Small intestine (tissue), 16 donors: ENCODE measurements at places on chromosomes 1 and 21. TPM values are rescaled to one million over a fixed set of nuclear protein-coding genes. Genes with fewer than 3 reads are reported as not detected.

DNA sequence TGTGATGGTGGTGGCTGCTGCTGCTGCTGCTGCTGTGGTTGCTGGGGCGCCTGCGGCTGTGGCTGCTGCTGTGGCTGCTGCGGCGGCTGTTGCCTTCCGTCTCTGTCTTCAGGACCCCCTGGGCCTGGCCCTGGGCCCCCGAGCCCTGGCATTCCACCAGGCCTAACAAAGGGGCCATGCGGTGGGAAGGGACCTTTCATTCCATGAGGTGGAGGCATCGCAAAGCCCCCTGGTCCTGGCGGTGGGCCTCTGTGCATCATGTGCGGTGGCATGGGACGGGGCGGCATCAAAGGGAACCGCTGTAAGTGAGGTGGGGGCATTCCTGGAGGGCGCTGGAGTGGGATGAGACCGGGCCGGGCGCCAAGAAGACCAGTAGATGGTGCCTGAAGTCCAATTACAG lies 12.4 kb downstream of the SOD1 start:
- DNase-seq, result no peak

- DNase-seq, result no peak
Observed at GRCh38 chr1:53327182-53327913, 522 bp downstream of the LRP8 start.

DNA sequence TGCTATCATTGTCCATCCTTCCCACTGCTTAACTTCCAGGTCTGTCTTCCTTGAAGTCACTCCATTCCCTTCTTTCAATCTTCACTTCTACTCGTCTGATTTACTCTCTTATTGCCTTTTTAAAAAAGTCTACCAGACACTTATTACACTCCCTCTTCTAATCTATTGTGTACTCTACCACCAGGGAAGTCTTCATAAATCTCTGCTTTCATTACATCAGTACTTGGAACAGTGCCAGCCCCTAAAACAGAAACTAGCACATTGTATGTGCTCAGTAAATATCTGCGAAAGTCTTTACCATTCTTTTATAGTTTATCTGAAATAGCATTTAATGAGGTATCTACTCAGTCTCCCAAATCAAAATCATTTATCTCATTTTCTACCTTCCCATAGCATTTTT lies 236.4 kb downstream of the USH2A start:
- DNase-seq, result peak; percentile 5

DNA sequence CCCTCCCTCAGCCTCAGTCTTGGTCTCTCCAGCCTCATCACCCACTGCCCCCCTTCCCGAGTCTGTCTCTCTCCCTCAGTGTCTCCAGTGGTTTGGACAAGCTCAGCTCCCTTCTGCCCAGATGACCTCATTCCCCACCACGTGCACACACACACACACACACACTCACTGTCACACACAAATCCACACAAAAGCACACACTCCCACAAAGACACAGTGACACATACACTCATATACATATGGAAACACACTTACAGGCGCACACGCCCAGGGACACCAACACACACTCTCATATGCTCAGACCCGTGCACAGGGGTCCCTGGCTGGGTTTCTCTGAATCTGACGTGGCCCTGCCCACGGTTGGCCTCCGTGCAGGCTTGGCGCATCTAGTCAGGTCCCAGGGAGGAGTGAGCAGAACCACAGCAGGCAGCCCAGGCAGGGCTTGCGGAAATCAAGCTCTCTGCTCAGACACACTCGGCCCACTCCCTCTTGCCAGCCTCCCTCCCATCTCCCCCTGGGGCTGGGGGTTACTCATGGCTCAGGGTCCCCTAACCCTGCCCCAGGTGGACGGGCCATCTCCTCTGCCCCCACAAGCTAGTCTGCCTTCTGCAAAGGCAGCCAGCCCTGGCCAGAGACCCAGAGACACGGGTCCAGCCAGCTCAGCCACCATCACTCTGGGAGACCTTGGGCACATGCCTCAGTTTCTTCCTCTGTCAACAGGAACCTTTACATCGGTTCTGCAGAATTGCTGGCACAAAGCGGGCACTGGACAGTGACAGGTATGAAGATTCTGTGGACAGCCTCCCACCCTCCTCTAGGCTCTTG lies 38.5 kb upstream of the FAM131C start:
- no peak for DNase-seq

DNA sequence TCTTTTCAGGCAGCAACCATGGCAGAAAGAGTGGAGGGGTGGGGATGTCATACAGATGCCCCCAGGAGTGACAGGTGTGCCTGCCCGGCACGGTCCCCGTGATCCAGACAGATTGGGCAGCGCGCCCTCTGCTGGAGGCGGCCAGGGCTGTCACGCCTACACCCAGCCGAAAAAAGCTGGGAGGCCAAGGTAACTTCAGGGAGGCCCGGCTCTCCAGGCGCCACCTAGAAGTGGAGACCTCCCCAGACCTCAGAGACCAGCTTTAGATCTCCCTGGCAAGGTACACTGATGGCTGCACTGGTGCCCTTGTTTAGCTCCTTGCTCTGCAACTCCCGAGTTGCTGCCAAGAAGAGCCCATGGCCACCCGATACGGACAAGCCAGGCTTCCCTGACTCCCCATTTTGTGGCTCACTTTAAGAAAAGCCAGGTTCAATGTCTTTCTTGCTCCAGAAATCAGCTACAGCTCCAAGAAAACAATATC lies 6.6 kb downstream of the GOLT1A start:
- DNase-seq, result peak; percentile 56

- peak; percentile 61 for DNase-seq
Observed at GRCh38 chr1:93579891-93580290, 101.7 kb downstream of the BCAR3 start.

DNA sequence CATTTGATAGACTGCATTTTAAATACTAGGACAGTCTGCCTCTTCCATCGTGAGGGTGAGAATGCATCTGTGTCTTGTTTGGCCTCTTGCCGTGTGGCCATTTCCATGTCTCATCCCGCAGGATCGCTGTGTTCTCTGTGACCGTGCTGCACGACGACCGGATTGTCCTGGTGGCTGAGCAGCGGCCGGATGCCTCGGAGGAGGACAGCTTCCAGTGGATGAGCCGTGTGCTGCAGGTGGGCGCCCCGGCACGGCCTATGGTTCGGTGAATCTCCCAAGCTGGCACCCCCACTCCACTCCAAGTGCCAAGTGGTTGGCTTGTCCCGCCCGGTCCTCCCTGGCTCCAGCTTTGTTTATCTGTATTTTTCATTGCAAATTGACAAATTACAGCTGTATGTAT lies 55.2 kb downstream of the S100B start:
- no peak for DNase-seq

DNA sequence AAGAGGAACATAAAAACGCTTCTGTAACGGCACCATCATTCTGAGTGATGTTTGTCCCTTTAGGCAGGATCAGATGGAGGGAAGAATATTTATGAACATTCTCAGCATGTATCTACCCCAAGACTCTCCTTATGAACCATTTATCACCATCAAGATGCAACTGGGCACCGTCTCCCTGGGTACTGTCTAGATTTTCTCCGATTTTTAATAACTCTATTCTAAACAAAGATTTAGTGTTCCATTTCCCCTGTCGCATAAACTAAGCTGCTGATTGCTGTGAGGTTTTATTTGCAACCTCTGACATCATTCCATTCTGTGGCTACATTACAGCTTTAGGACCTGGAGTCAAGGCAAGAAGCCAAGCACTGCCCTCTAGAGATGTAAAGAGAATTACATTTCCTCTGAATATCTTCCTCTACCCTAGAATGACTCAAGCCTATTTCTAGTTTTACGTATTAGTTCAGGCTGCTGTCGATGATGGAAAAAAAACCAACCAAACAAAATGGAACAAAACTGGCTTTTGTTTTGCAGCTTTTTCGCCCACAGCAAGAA lies 130.1 kb upstream of the MAP1LC3C start:
- DNase-seq, result no peak

DNA sequence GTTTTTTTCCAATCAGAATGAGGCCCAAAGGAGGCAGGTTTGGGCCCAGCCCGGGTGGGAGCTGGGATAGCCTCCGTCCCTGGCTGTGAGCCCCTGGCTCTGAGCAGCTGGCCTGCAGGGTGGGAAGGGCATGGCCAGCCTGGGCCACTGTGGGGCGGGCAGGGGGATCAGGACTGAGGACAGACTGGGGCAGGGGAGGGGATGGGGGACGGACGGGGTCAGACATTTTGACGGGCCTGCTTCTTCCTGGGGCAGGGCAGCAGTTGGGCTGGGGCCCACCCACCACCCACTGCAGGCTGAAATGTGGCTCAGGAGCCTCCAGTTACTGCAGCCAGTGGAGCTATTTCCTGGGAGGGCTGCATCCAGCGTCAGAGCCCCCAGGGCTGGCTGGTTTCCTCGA lies 2.5 kb upstream of the SLC6A9 start:
- no peak for DNase-seq

- DNase-seq, result no peak
Observed at GRCh38 chr1:231187571-231187970, 25.7 kb downstream of the TRIM67 start.

DNA sequence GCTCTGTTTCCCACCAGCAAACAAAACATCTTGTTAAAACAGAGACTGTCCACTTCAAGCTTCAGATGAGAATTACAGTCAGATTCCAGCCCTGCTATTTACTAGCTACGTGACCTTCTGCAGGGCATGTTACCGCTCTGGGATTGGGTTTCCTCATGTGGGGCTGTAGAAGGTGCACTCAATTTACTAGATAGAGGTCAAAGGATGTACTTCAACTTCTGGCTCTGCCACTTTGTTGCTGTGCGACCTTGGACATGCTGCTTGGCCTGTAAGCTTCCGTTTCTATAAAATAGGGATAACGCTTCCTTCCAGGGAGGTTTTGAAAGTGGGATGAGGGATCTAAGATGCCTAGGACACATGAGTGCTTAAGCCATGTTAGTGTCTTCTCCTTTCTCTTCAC lies 46.0 kb upstream of the LRIG2 start:
- DNase-seq, result no peak

GRCh38 chr21:28339403-28339802 lies 653.3 kb downstream of the LTN1 start:
- DNase-seq, result no peak

GRCh38 chr1:61294930-61295329 lies 212.6 kb downstream of the NFIA start:
- no peak for DNase-seq

DNA sequence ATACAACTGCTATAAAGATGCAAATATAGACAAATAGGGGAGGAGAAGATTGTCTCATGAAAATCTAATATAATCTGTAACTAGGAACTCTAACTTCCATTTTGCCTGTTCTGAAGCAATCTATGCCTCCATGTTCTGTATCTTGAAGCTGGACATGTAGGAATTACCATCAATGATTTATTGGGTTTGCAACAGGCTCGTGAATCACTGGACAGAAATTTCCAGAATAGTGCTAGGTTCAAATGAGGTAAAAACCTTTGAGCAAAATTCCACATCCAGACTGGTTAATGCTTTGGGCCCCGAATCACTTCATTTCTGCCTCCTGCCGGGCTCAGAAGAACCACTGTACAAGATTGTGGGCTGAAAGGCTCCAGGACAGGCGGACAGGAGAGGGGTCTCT lies 110.7 kb upstream of the CTTNBP2NL start:
- no peak for DNase-seq

- no peak for DNase-seq
Observed at GRCh38 chr1:54807756-54808155, 6.6 kb upstream of the TTC22 start.

DNA sequence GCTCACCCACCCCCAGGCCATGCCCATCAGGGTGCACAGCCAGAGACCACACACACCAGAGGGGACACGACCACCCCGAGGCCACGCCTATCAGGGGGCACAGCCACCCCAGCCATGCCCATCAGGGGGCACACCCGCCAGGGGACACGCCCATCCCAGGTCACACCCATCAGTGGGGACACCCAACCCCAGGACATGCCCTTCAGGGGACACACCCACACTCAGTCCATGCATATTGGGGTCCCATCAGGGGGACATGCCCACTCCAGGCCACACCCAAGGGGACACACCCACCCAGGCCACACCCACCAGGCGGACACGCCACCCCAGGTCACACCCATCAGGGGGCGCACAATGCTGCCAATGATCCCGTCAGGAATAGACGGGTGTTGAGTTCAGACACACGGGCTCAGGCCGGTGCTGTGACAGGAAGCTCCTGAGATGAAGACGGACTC lies 20.7 kb downstream of the MCM3AP start:
- DNase-seq, result no peak

DNA sequence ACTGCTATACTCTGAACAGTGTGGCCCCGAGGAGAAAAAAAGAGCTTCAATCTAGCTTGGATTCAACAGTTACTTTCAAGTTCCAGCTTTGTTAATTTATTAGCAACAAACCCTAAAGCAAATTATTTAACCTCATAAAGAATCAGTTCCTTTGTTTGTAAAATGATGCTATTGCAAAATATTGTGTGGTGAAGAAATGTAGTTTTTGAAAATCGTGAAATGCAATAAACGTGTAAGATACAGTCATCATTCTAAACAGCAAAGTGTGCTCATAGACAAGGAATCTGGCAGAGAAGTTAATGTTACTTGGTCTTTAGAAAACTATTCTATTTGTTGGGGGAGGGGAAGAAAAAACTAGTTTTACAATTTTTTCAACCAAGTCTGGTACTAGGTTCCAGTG lies 297.6 kb upstream of the ADGRL4 start:
- no peak for DNase-seq

GRCh38 chr1:10736634-10737586 lies 59.5 kb downstream of the CASZ1 start:
- DNase-seq, result no peak

DNA sequence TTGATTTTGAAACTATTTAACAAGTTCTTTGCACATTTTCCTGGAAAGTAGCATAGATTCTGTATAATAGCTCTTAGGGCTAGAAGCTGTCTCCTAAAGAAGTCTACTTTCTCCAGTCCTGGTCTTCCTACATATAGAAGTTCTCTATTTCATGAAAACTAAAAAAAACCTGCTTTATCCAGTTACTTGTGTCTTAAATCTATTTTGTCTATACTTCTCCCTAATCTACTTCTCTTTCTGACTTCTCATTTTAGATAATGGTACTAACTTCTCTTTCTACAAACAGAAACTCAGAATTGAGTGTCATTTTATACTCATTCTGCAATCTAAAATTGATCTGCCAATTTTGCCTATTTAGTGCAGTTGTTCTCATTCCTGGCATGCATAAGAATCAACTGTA lies 28.7 kb downstream of the PDE4B start:
- no peak for DNase-seq

Gene RGS8
- polyA plus RNA-seq, result 0.01 TPM

Gene SWT1
- 5.1 TPM for polyA plus RNA-seq

Gene ESRRG
- polyA plus RNA-seq, result 4.1 TPM

Gene DENND2D
- 31.3 TPM for polyA plus RNA-seq

Gene AGO4
- polyA plus RNA-seq, result 18.4 TPM

Gene UROD
- 52.1 TPM for polyA plus RNA-seq

Gene LRRN2
- not detected for polyA plus RNA-seq

Gene SERBP1
- polyA plus RNA-seq, result 90.8 TPM

Gene HES2
- 1.1 TPM for polyA plus RNA-seq

Gene SERTAD4
- polyA plus RNA-seq, result not detected

Gene GNAT2
- polyA plus RNA-seq, result 0.04 TPM

Gene LELP1
- polyA plus RNA-seq, result not detected

Gene LIN28A
- polyA plus RNA-seq, result 0.03 TPM

Gene B3GALNT2
- polyA plus RNA-seq, result 2.7 TPM
